ENCODE measurements at places on chromosomes 16 and 17.

DNA sequence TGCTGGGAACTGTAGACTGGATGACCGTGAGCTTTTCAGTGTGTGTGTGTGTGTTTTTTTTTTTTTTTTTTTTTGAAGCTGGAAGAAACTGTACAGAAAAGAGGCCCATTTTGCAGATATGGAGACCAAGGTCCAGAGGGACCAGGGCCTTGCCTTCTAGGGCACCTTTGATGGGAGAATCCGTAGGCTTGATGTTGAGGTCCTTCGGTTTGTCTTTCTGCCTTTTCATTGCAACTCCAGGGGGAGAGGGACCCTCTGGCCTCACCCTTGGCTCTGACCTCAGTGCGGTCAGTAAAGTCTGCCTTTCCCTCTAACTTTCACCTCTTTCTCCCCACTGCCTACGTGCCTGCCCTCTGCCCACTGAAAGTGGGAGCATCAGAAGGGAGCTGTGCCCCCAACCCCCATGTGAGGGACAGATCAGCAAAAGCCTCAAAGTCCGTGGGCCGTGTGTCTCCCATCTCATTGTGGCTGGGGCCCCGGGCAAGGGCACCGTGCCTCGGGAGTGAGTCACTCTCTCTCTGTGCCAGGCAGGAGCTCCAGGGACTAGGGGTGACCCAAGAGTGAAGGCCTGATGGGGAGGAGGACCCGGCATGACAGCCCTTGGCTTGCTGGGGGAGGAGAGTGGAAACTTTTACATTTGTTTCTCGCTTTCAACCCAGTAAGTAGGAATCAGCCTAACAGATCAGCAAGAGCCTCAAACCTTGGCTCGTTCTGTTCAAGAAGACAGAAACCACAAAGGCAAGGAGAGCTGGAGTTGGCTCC, 123.6 kb downstream of the CMIP start:
- DNase-seq: no peak

DNA sequence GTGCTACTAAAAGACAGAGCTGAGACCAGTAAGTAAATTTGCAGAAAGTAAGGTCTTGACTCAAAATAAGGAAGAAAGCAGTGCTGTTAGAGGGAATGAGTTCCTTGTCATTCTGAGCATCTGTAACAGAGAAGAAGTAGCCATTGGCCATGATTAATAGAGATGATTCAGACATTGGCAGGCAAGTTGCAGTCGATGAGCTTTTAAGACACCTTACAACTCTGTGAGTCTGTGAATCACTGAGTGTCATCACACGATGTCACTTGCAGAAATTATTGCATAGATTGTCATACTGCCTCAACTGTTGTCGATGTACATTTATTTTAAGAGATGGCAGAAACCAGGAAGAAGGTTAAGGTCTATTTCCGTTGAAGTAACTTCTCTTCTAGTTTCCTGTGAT, 201.1 kb upstream of the CDH13 start:
- no peak for DNase-seq

GRCh38 chr16:30121741-30122571, 1.1 kb downstream of the MAPK3 start:
- no peak for DNase-seq

DNA sequence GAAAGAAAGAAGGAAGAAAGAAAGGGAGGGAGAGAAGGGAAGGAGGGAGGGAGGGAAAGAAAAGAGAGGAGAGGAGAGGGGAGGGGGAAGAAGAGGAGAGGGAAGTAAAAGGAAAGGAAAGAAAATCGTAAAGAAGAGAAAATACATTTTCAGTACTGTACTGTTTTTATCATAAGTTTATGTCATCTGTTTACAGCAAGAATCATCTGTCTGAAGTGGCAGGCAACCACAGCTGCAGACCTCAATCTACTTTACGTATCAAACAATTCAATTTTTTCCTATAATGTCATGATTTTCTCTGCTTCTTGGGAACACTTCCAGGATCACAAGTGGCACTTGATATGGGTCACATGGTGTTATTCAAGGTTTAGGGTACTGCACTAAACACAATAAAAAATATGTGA, 58.3 kb downstream of the USP32 start:
- no peak for DNase-seq

- DNase-seq: no peak
These were observed 45.0 kb downstream of the DYNLRB2 start for GRCh38 chr16:80585764-80586163.

- no peak for DNase-seq
These were observed 7.4 kb downstream of the ADAD2 start for GRCh38 chr16:84198401-84198800.

- DNase-seq: no peak
These were observed 2.7 kb downstream of the SHCBP1 start for GRCh38 chr16:46618516-46618915.

GRCh38 chr16:30186782-30187555, 3.6 kb downstream of the CORO1A start:
- peak; percentile 85 for DNase-seq

DNA sequence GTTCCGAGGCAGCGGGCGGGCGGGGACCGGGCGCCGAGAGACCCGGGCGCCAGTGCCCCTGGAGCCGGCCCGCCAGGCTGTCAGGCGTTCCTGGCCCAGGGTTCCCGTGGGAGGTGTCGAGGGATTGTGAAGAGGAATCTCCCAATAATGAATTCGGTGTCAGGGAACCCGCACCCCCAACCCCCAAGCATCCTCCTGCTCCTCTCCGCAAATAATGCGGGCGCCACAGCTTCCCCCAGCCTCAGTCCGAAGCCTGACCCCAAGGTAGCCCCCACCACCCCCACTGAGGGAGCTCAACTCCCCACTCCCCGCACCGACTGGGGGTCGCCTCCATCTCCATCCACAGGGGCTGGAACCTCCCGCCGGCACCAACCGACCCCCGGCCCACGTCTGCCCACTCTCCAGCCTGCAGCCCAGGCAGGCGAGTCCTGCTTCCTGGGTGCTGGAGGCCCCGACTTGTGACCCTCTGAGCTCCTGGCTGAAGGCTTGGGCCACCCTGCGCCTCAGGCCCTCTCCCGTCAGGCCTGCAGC, 641 bp upstream of the CASKIN1 start:
- DNase-seq: no peak

- DNase-seq: no peak
These were observed 255.6 kb upstream of the HSBP1 start for GRCh38 chr16:83552228-83552627.

DNA sequence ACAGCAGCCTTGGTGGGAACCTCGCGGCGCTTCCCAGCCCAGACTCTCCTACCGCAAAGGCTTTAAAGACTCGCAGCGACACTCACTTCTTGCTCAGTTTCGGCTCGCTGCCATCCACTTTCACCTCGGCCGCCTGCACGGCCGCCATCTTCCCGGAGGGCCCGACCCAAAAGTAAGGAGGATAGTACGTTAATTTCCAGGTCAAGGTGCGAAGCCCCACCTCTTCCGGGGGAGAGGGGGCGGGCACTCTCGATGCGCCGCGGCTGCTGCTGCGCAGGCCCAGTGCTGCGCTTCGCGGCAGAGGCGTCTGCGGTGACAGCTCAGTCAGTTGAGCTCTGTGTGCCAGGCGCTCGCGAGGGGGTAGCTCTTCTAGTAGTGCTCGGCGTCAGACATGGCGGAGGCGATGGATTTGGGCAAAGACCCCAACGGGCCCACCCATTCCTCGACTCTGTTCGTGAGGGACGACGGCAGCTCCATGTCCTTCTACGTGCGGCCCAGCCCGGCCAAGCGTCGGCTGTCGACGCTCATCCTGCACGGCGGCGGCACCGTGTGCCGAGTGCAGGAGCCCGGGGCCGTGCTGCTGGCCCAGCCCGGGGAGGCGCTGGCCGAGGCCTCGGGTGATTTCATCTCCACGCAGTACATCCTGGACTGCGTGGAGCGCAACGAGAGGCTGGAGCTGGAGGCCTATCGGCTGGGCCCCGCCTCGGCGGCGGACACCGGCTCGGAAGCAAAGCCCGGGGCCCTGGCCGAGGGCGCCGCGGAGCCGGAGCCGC, at the start of the genes KARS1 and TERF2IP:
KARS1 (minus strand) TSS at position 174 of the 773 bp plus-strand sequence; CDS start at position 148, 26 bp downstream.
TERF2IP (plus strand) TSS at position 282 of the 773 bp plus-strand sequence; CDS start at position 392, 110 bp downstream.
- peak; percentile 94 for DNase-seq

DNA sequence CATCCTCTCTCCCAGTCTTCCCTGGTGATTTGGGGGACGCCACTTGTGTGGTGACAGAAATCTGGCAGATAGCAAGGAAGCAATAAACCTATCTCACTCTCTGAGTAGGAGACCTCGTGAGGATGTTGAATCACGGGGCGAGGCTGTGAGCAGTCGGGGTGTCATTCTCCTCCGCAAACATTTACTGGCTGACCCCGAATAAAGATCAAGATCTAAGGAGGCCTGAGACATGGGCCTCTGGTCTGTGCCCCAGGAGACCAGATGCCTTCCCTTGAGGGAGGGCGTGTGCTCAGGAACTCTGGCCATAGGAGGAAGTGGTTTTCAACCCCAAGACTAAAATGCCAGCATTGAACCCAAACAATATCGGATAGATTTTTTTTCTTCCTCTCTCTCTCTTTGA, 53.1 kb downstream of the FOXL1 start:
- no peak for DNase-seq

- no peak for DNase-seq
These were observed 693.3 kb downstream of the CDH11 start for GRCh38 chr16:64428463-64429113.

- no peak for DNase-seq
These were observed 3.6 kb downstream of the ABCC12 start for GRCh38 chr16:48152226-48152625.

- peak; percentile 81 for DNase-seq
These were observed 55.9 kb upstream of the PLCG2 start for GRCh38 chr16:81723098-81723723.

DNA sequence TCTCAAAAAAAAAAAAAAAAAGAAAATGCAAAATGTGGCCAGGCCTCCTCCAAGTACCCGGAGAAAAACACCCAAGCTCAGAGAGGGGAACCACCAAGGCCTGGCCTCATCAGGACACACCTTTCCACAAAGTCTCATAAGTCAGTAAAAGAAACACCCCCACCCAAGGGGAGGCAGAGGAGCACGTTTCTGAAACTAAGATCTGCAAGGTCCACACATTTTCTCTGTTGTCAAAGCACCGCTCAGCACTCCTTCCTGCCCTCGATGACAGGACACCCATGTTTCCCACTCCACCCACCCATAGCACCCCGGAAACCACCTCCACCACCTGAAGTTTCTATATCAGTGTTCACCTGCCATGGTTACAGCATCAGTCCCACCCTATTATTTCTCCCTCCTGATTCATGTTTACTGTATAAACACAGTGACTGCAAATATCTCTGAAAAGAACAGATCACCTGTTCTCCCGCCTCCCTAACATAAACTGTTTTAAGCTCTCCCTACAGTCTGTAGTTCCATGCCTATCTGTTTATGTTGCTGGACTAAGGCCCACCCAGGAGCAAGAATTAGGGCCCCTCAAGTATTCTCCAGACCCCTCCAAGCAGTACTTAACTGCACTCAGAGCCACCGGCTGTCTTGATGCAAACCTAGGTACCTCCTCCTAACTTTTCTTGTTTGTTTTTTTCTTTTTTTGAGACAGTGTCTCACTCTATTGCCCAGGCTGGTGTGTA, 2.0 kb downstream of the CORO7 start:
- DNase-seq: peak; percentile 85

GRCh38 chr16:47612711-47613110, 151.6 kb downstream of the PHKB start:
- no peak for DNase-seq

DNA sequence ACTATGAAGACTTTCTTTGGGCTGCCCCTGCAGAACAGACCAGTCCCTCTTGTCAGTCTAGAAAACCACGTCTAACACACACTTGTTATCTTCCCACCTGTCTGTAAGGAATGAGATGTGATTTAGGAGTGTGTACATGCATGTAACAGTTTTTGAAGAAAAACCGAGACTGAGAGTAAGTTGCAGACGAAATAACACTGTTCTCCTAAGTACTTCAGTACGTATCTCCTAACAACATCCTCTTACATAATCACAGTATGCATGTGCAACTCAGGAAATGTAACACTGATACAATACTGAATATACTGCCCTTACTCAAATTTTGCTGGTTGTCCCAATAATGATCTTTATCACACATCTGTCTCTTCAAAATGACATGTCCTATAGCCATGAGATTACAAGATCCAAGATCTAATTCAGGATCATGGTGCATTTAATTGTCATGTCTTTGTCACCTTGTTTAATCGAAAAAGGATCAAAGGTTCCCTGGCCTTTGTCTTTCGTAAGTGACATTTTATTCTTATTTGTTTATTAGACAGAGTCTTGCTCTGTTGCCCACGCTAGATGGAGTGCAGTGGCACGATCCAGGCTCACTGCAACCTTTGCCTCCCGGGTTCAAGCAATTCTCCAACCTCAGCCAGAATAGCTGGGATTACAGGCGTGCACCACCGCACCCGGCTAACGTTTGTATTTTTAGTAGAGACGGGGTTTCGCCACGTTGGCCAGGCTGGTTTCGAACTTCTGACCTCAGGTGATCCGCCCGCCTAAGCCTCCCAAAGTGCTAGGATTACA, 25.6 kb downstream of the CREBBP start:
- no peak for DNase-seq

GRCh38 chr16:2675714-2676113, 6.6 kb upstream of the KCTD5 start:
- no peak for DNase-seq

- DNase-seq: no peak
These were observed 538.9 kb downstream of the WWOX start for GRCh38 chr16:78638371-78638770.

DNA sequence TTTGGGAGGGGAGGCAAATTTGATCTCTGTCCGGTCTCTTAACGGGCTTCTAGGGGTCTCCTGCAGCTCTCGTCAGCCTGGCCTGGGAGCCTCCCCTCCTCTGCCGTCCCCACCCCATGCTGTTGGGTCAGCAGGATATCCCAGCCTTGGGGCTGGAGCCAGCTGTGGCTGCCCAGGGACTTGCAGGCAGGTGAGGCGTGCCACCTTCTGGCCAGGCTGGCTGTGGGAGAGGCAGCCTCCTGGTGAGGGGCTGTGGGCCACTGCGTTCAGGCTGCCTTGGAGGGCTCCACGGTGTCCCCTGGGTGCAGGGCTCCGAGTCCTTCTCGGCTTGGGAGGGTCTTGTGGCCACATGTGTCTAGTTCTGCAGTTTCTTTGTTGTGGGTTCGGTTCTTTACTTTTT, 34.6 kb downstream of the TBCD start:
- DNase-seq: no peak

All from CD4-positive, alpha-beta T cell treated with Interleukin-6 at 100 ng/mL for 8 hours (primary cell).